ENCODE measurements at places on chromosomes 4 and X.

- no peak for DNase-seq
Observed at GRCh38 chrX:12814420-12814819, 23.2 kb downstream of the PRPS2 start.

GRCh38 chr4:184588893-184589292, 60.4 kb downstream of the CASP3 start:
- no peak for DNase-seq

DNA sequence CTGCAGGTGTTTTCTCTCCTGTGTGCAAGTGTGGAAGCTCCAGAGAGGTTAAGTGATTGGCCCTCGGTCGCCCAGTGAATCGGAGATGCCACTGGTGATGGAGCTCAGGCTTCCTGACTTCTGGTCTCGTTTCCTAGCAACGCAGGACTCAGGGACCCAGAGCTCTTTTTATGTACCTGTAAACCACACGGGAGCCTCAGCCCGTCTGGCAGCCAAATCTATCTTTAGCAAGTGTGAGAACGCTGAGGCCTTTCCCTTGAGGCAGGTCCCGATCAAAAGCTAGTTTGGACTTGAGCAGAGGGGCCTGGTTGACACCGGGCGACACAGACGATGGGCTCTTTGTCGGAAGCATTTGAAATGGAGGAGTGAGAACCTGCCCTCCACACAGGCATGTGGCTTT, 116.8 kb downstream of the SORCS2 start:
- DNase-seq, result no peak

DNA sequence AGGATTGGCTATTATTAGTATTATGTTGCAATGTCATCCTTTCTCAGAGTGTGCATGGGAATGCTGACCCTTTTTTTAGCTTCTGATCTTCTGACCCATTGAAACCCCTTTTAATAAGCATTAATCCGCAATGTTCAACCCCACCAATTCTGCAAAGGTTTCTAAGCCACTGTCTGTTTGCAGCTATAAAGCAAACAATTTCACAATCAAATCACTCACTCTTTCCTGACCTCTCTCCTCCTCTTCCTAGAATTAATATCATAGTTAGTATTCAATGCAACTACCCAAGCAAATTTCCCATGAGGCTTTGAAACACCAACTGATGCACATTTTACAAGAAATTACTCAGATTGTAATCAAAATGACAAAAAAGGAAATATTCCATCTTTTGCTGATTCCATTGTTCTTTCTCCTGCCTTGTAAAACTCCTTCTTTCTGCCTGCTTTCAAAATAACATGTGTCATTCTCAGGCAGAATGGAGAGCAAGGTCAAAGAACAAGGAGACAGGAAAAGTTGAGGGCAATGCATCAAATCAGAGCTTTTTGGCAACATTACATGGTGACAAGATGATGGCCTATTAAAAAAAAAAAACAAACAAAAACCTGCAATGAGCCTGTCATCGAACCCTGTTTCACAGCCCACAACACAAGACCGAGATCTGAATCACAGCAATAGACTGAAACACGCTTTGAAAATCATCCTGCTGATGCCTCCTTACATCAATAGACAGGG, 253.2 kb upstream of the AR start:
- DNase-seq, result no peak

DNA sequence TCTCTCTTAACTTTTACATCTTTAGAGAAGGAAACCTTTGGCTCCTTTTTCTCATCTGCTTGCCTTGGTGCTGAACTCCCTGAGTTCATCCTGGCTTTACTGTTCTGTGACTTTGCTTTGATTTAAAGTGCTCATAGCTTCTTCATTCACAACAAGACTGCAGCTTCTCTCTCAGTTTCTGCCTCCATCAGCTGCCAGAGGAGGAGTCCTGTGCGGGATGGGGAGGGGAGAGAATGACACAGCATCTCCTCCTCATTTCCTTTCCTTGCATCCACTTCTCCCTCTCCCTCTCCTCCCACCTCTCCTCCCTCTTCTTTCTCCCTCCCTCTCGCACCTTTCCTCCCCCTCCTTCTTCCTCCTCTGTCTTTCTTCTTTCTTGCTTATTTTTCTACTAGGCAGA, 42.0 kb downstream of the CBLL2 start:
- no peak for DNase-seq

- DNase-seq, result no peak
Observed at GRCh38 chr4:8847331-8847730, 24.3 kb downstream of the HMX1 start.

DNA sequence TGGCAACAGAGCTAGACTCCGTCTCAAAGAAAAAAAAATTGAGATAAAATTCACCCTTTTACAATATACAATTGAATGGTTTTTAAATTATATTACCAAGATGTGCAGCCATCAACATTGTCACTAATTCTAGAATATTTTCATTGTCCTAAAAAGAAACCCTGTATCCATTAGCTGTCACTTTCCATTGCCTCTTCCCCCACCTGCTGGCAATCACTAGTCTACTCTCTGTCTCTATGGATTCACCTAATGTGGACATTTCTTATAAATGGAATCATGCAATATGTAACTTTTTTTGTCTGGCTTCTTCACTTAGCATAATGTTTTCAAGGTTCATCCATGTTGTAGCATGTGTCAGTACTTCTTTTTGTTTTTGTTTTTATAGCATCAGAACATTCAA, 20.8 kb downstream of the ABHD18 start:
- DNase-seq, result no peak

DNA sequence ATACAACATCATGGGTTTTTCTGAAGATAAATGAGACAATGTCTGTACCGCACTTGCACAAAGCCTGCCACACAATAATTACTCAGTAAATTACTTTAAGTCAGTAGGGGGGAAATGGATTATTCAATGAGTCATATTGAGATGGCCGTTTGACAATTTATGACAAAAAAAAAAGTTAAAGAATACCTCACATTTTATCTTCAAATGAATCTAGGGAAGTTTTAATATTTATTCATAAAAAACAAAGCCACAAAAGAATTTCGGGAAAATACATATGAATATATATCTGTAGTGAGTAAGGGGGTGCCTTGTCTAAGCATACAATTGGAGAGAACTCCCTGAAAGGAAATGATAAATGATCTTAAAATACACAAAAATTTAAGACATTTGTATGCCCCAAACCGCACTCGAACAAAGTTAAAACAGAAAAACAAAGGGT, 197.0 kb upstream of the SLC7A11 start:
- no peak for DNase-seq

DNA sequence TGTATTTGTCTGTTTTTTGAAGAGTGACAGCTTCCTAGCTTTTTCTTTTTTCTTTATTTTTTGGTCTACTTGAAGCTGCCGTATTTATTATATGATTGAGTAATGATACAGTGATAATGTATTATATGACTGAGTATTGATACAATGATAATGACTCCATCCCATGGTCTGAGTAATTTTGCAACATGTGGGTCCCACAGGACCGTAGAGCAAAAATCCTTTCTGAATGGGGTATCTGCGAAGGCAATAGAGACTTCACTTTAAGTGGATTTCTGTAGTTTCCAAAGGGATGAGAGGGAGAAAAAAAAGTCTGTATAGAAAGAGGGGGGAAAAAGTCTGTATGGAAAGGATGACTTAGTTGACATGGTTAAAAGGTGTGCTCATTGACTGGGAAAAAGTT, 41.0 kb downstream of the SLIT2 start:
- DNase-seq, result no peak

- DNase-seq, result no peak
Observed at GRCh38 chr4:1031956-1032795, 20.8 kb downstream of the FGFRL1 start.

- DNase-seq, result no peak
Observed at GRCh38 chr4:121070274-121070673, 2.1 kb downstream of the NDNF start.

DNA sequence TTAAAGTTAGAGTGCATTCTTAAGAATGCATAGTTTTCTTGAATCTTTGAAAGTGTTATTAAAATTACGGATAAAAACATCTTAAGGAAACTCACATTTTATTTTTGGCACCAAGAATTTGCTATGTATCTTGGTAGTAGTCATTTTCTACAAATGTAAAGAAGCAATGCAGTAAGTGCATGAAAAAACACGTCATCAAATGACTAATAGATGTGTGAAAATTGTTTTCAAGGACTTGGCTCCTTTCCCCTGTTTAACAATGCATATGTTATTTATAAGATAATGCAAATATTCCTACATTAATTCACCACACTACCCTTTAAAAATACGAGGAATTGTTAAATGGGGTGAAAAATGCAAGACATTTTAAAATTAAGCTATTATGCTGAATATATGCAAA, 461.2 kb upstream of the PCDH7 start:
- DNase-seq, result no peak

- no peak for DNase-seq
Observed at GRCh38 chr4:71130827-71131603, 137.6 kb downstream of the DCK start.

DNA sequence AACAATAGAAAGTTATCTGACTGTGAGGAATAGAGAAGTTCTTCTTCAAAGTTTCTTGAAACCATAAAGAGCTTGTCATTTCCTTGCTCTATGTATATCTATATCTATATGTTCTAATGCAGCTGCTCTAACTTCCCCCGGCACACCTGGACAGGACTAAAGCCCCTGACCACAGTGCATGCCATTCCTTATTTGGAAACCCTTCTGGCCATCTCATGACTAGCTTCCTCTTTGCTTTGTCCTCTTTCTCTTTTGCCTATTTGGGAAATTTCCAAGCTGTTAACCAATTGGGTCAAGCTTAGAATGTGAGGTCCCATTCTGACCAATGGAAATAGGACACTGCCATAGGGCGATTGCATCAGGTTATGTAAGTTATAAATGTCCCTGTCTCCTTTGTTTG, 1481.1 kb downstream of the STIM2 start:
- DNase-seq, result no peak

- DNase-seq, result no peak
Observed at GRCh38 chr4:105594099-105595010, 41.9 kb downstream of the ARHGEF38 start.

- no peak for DNase-seq
Observed at GRCh38 chrX:32673193-32673592, 538.2 kb downstream of the DMD start.

GRCh38 chr4:72442147-72442546, 126.9 kb downstream of the ADAMTS3 start:
- no peak for DNase-seq

GRCh38 chr4:108034565-108034964, 44.9 kb downstream of the HADH start:
- DNase-seq, result no peak

GRCh38 chrX:149521438-149521837, 16.3 kb upstream of the IDS start:
- DNase-seq, result no peak

DNA sequence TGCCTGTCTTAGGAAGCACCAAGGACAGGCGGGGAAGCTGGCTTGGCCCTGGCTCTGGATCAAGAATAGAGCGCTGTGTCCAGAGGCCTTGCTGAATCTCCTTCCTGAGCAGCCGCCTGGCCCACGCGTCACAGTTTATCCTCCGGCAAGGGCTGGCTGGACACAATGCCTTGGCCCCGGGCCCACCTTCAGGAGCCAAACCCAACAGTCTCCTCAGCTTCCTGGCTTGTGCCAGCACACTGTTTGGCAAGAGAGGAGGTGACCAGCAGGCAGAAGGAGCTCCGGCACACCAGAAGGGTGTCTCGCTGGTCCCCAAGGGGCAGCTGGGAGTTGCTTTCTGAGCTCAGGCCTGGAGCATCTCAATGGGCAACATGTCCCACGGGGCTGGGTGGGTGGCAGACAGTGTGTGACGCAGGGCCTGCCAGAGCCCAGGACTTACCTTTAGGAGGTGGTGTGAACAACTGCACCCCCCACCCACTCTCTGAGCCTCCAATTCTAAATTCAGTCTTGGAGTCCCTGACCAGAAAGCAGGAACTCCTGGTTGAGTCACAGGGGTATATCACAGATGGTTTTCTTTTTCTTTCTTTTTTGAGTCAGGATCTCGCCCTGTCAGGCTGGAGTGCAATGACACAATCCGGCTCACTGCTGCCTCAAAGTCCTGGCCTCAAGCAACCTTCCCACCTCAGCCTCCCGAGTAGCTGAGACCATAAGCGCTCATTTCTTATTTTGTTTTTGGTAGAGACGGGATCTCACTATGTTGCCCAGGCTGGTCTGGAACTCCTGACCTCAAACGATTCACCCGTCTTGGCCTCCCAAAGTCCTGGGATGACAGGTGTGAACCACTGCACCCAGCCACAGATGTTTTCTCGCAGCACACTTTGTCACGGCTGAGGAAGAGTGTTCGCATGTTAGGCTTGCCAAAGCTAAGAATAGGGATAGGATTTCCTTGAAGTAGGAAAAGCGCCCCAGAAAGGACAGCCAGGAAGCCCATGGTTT, 361.2 kb downstream of the BCOR start:
- DNase-seq, result no peak

DNA sequence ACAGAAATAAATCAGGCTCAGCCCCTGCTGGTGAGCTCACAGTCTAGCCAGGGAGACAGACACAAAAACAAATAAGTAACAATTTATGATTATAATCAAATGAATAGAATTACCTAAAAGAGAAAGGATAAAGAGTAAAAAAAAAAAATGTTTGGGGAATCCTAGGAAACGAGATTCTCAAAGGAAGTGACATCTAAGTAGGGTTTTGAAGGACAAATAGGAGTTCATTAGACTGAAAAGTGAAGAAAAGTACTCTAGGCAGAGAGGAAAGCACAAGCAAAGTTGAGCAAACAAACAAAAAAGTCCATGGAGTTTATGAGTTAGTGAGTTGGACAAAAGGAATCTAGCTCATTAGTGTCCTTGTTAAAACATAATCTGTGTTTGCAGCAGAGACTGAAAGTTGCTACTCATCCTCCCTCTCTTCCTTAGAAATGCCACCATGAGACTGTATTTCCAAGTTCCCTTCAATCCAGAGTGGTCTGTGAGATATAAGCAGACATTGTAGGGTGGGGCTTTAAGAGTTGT, 145.6 kb downstream of the SPATA18 start:
- DNase-seq, result no peak

- no peak for DNase-seq
Observed at GRCh38 chr4:148245015-148245414, 197.2 kb downstream of the NR3C2 start.

- DNase-seq, result no peak
Observed at GRCh38 chr4:158965226-158965625, 137.7 kb upstream of the RAPGEF2 start.

- no peak for DNase-seq
Observed at GRCh38 chrX:153395613-153396319, 5.4 kb downstream of the PNMA6E start.

GRCh38 chr4:141686146-141686775, 49.9 kb downstream of the IL15 start:
- no peak for DNase-seq

DNA sequence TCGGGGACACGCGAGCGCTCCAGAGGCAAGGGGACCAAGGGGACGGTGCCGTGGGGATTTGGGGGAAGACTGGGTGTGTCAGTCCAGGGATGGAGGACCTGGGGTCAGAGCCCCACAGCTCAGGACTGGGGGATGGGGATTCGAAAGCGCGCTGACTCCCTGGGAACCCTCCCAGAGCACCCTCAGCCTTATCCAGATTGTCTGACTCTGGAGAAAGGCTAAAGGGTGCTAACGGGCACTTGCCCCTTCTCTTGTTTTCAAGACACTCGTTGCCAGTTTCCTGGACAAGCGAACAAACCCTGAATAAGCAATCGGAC, 1.1 kb downstream of the DOCK11 start:
- DNase-seq, result no peak

Data from activated B cell treated with CpG ODN at 0.5 μM for 24 hours (primary cell).